ENCODE measurements at places on chromosomes 12 and 14. TPM values are rescaled to one million over a fixed set of nuclear protein-coding genes. Genes with fewer than 3 reads are reported as not detected.

RFX4 gene
- not detected for total RNA-seq

DNA sequence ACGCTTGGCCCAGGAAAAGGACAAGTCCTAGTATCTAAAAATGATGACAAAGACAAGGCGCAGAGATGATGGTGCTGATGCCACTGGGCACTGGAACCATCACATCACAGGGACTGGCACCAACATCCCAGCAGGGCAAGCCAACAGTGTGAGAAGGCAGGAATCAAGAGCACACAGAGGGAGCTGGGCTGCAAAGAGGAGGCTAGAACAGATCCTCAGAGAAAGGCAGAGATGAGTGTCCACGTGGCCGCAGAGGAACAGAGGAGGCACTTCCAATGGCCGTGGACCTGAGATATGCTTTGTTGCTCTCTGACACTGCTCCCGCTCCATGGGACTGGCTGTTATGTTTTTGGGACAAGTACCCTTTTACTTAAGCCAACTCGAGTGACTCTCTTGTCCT, 17.9 kb downstream of the FOXN3 start:
- peak overlapping the region; percentile 3 for H3K27ac ChIP-seq
- no peak overlapping the region for H3K4me3 ChIP-seq
- H3K4me1 ChIP-seq = peaks cover 2% of the 10 kb centered on the region
- no peak for DNase-seq

- H3K27me3 ChIP-seq = no peaks in the 10 kb centered on the region
- no peak for DNase-seq
- H3K36me3 ChIP-seq = no peaks in the 10 kb centered on the region
Observed at GRCh38 chr14:43706900-43707299, 800.2 kb downstream of the FSCB start.

GRCh38 chr12:43861840-43862150, 25.9 kb downstream of the TMEM117 start:
- no peaks in the 10 kb centered on the region for H3K36me3 ChIP-seq
- no peak overlapping the region for H3K27ac ChIP-seq
- H3K4me3 ChIP-seq = no peak overlapping the region
- DNase-seq = no peak
- H3K4me1 ChIP-seq = no peaks in the 10 kb centered on the region

DNA sequence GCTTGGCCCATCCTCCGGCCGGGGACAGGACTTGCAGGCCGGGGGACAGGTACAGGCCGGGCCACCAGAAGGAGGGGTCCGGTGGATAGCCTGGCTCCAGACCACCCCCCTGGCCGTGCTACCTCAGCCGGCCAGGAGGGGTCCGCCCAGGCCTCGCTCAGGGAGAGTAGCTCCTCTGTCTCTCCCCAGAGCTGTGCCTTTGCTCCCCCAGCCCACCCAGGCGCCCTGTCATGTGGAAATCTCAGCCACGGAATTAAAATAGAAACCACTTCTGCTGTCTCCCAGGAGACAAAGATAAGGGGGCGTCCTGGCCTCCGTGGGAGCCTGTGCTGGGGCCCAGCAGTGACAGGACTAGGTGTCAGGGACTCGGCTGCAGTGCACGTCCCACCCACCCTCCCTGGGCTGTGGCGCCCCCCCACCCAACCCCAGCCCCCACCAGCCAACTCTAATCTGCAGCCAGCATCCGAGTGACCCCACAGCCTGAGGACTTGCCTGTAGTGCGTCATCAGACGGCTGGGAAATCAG, 3.3 kb upstream of the CRIP2 start:
- no peak overlapping the region for H3K27ac ChIP-seq
- H3K36me3 ChIP-seq = no peaks in the 10 kb centered on the region
- peaks cover 59% of the 10 kb centered on the region for H3K4me1 ChIP-seq
- H3K27me3 ChIP-seq = peaks cover 16% of the 10 kb centered on the region

Data from esophagus squamous epithelium (tissue), 5 donors.